ENCODE measurements at places on chromosomes 16 and 17. TPM values are rescaled to one million over a fixed set of nuclear protein-coding genes. Genes with fewer than 3 reads are reported as not detected.
A peak's percentile ranks its signal among the peaks of the same experiment; 100 is the strongest.

DNA sequence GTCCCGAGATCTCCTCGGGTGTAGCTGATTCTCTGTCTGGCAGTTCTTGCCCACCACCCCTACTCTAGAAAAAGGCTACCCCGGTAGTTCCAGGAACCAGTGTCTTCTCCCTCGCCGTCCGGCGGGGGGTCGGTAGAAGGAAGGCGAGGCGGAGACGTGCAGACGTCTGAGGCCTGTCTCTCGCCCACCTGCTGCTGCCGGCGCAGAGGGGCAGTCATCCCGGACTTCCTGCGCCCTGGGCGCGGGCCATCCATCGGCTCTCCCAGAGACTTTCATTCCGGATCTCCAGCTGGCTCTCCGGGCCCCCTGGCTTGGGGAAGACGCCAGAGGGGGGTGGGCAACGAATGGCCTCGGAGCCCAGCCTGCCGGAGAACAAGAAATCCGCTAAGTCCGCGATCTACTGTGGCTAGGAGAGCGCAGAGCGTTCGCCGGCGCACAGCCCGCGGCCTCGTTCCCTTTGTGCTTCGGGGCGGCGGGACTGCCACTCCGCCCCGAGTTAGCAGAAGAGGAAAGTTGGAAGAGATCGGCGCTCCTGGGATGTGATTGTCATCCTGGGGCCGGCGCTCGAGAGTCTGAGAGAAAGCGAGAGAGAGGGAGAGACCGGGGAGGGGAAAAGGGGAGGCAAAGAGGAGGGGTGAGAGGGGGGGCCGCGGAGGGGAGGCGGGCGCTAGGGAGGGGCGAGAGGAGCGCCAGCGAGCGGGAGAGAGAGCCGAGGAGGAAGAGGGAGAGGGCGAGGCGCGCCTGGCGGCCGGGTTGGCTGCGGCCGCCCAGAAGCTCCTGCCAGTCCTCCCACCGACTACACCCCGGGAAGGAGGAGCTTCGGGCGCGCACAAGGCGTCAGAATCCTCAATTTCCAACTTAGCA is at the start of gene IRX5:
Gene IRX5 (plus strand): TSS at position 861 of the 864 bp plus-strand sequence. CDS start 334 bp downstream, outside the sequence.
- peak; percentile 92 for DNase-seq

- DNase-seq = no peak
Measured at GRCh38 chr17:63821804-63822203, 5.4 kb upstream of the PSMC5 start.

The SEC14L1 gene
- 45.9 TPM for total RNA-seq

The MAPT gene
- total RNA-seq = 3.1 TPM

The ZNF205 gene
- 40.2 TPM for total RNA-seq

DNA sequence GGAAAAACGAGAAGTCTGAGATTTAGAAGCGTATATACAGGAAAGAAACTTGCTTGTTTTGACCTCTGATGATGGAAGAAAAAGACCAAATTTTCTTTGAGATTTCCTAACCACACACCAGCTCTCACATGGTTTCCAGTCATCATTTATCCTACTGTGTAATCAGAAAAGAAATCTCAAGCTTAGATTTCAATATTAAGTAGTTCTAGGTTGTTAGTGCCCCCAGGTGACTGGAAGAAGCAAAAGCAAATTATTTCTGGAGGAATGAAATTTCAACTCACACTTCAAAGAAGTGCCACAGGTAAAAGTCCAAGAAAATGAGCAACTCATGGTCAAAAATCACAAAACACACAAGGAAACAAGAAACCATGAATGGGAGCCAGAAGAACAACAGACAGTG is 51.8 kb upstream of the KDM6B start:
- no peak for DNase-seq

- no peak for DNase-seq
Measured at GRCh38 chr17:35001549-35001948, 21.2 kb downstream of the LIG3 start.

DNA sequence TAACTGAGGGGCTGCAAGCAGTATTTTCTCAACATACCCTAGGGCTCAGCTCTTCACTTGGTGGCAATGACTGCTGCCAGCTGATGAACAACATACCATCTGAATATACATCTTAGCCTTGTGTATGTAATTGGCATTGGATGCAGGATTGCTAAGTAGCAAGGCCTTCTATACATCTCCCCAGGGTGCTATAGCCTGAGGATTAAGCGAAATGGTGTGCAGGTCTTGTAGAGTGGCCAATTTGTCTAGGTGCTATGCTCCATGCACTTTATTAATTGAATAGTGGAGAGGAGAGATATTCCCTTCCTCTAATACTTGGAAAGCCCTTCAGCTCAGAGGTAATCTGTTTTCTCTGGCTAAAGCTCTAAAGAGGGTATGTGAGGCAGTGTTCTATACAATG is 71.9 kb downstream of the KIF2B start:
- DNase-seq = no peak

DNA sequence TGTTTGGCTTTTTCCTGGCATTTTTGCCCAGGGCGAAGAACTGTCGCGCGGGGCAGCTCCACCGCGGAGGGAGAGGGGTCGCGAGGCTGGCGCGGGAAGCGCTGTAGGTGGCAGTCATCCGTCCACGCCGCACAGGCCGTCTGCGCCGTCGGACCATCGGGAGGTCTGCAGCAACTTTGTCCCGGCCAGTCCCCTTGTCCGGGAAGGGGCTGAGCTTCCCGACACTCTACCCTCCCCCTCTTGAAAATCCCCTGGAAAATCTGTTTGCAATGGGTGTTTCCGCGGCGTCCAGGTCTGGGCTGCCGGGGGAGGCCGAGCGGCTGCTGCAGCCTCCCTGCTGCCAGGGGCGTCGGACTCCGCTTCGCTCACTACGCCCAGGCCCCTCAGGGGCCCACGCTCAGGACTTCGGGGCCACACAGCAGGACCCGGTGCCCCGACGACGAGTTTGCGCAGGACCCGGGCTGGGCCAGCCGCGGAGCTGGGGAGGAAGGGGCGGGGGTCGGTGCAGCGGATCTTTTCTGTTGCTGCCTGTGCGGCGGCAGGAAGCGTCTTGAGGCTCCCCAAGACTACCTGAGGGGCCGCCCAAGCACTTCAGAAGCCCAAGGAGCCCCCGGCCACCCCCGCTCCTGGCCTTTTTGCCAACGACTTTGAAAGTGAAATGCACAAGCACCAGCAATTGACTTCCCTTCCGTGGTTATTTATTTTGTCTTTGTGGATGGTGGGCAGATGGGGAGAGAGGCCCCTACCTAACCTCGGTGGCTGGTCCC is 2.3 kb upstream of the CBX4 start:
- peak; percentile 82 for DNase-seq

The KRT31 gene
- not detected for total RNA-seq

DNA sequence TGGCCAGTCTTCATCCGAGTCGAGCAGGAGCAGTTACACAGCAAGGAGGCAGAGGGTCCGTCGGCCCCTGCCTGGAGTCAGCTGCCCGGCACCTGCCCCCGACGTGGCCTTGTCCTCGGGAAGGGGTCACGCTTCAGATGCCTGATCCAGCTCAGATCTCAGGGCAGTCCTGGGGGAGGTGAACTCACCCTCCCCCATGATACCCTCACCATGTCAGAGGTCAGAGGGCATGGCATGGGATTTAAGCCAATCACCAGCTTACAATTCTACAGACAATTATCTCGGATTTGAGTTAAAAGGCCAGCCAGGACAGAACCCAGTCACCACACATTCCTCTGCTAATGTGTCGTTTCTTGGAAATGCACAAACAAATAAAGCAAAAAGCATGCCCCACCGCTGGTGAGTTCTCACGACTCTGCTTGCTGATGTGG is 211.3 kb downstream of the FOXL1 start:
- DNase-seq = no peak

- DNase-seq = no peak
Measured at GRCh38 chr16:49458656-49459445, 85.2 kb downstream of the C16orf78 start.

The RAC3 gene
- 175 TPM for total RNA-seq

- DNase-seq = no peak
Measured at GRCh38 chr16:78762222-78762621, 662.8 kb downstream of the WWOX start.

DNA sequence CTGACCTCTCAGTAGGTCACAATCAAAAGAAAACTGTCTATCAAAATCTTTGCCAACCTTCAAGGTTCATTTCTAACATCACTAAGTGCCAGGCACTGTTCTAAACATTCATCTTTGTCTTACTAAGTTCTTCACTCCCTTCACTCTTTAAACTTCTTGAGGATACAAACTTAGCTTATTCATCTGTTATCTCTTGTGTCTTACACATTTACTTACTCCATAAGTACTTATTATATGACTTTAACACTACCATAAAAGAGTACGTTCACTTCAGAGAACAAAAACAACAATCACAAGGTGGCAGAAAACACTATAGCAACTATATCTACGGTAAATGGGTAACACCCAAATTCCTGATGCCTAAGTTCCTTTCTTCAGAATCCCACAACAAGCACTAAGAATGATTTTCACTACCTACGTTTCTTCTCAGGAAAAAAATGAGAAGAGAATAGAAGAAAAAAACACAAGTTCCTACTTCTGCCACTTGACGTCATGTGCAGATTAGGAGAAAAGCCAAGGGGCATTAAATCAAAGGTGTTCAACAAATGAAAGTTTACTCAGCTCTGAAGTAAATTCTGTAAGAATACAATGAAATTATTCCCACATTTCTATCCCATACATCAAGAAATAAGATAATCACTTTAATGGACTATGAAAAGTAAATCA is 29.2 kb downstream of the KANSL1 start:
- DNase-seq = no peak

- DNase-seq = peak; percentile 94
Measured at GRCh38 chr16:88924834-88925539, 52.0 kb downstream of the CBFA2T3 start.

- DNase-seq = peak; percentile 37
Measured at GRCh38 chr17:45409659-45410076, 23.0 kb downstream of the ARHGAP27 start.

The LPO gene
- total RNA-seq = not detected

- DNase-seq = no peak
Measured at GRCh38 chr17:19613979-19614378, 34.6 kb upstream of the ALDH3A2 start.

The C16orf87 gene
- total RNA-seq = 22.5 TPM

The CHAD gene
- total RNA-seq = not detected

GRCh38 chr17:67289181-67289876 is 44.3 kb upstream of the HELZ start:
- DNase-seq = peak; percentile 47

DNA sequence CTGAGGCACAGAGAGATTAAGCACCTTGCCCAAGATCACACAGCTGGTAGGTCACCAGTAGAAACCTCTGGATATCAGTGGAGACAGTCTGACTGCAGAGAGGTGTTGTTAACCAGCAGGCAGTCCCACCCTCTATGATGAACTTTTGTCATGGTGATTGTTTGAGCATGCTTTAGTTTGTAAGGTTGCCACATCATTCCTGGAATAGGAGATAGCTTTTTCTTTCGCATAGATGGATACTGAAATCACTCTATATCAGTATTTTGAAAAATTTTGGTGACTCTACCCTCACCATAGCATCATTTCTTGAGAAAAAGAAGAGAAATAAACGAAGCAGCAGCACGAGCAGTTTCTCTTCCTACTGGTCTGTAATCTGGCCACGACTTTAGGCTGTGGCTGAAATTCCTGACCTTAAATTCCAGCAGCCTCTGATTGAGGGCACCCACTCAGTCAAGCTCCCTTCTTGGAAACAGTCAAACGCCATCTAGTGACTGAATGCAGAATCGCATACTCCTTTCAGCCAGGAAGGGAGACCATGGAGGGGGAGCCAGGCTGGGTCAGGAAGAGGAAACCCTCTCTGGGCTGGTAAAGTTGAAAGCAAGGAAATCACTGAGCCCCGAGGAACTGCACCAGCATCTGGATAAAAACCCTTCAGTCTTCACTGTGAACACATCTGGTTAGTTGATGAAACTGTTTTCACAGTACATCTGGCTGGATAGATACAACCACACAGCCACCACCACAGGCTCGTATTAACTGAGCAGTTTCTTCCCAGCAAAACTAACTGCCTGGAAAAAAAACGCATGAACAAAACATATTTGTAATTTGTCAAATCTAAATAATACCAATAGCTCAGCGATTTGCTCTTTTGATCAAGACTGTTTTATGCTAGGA is 108.5 kb upstream of the XYLT1 start:
- DNase-seq = peak; percentile 77

DNA sequence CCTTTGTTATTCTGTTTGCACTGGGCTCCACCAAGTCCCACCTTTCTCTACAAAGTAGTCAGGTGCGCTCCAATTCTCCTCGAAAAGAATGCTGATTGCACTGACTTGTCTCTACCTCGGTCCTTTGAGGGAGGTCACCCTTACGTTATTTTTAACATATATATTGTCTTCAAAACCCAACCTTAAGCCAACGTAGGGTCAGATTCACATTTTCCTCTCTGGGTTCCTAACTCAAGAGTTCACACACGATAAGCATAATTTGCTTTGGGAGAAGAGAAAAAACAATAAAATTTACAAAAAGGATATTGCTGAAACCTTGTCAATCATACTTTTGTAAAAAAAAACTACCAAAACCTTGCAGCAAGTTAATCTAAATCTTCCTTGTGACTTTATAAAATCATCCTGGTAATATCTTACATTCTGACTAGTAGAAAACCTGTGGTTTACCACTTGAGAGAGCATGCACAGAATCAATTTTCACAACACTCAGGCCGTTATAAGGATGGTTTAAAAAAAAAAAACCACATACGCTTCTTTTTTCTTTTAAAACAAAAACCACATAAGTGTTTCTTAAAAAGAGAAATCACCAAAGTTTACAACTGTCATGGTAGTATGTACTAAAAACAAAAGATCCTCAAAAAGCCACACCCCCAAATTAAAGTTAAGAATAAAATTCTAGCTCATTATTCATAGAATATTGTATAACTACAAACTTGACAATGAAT is 72.2 kb upstream of the TRAP1 start:
- no peak for DNase-seq

The SLC13A2 gene
- not detected for total RNA-seq

The TERB1 gene
- total RNA-seq = not detected

DNA sequence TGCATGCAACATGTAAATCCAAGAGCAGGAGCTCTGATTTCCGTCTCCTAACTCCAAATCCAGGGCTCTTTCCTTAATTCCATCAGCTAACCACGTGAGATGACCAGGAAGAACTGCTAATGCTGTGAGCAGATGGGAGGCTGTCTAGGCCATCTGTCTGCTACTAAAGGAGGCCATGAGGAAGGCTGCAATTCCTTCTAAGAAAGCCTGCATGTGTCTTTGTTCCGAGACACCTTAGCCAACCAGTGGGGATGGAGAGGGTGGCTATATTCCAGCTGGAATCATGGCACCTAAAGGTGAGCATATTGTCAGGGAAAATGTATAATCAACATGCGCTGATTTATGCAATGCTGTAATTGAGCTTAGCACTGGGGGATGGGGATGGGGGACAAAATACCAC is 267.2 kb upstream of the CDH5 start:
- DNase-seq = no peak

- peak; percentile 99 for DNase-seq
Measured at GRCh38 chr16:4846901-4847773, at the start of the genes GLYR1 and UBN1. Gene GLYR1 (minus strand): TSS chr16:4847288. CDS start chr16:4847265, 23 bp downstream. Gene UBN1 (plus strand): TSS chr16:4847481. CDS start chr16:4852918, 5,437 bp downstream.

DNA sequence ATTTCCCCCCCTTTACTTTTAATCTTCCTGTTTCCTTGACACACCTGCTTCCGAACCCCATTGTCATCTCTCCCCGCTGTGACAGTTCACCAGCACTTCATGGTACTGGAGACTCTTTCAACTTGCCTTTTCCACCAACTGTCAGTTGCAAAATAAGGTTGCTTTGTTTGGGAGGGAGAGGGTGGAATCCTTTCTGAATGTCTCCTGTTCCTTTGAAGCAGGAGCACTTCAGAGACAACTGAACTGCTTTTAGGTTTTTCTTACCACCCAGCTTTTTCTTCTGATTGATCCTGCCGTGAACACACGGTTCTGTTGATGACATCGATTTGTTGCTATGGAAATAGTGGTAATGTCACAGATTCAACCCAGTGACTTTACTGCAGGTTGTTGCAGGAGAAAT is 42.0 kb downstream of the RPA1 start:
- DNase-seq = no peak

The SLC16A5 gene
- 28.2 TPM for total RNA-seq
